ENCODE measurements at places on chromosomes 6 and 20. TPM values are rescaled to one million over a fixed set of nuclear protein-coding genes. Genes with fewer than 3 reads are reported as not detected.

ZNF165 gene
- total RNA-seq, result 0.13 TPM

NRSN1 gene
- total RNA-seq, result not detected

HSPA12B gene
- not detected for total RNA-seq

KCNK16 gene
- not detected for total RNA-seq

SPTLC3 gene
- total RNA-seq, result 3.9 TPM

TUBB2A gene
- total RNA-seq, result 75.9 TPM

PLA2G7 gene
- total RNA-seq, result not detected

C20orf96 gene
- 5.0 TPM for total RNA-seq
